NCI-H1105 treated with DMSO at 0.1 percent for 48 hours (cell line): ENCODE measurements at places on chromosomes 3 and 15.
A peak's percentile ranks its signal among the peaks of the same experiment; 100 is the strongest.

GRCh38 chr15:31108836-31109235 is 7.3 kb upstream of the TRPM1 start:
- DNase-seq: no peak

DNA sequence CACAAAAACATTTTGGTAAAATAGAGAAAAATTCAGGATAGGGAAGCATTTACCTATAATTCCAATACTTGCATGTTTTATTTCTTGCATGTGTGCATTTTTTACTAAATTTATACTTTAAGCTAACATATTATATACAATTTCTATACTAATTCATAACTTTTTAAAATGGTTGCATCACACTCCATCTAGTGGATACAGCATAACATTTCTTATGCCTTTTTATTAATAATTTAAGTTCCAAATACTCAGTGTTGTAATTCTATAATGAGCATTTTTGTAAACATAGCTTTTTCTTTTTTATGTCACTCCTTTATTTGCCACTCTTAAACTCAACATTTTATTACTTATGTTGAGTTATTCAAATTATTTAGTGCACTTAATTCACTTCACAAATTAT is 477.7 kb downstream of the ZBBX start:
- DNase-seq: no peak

DNA sequence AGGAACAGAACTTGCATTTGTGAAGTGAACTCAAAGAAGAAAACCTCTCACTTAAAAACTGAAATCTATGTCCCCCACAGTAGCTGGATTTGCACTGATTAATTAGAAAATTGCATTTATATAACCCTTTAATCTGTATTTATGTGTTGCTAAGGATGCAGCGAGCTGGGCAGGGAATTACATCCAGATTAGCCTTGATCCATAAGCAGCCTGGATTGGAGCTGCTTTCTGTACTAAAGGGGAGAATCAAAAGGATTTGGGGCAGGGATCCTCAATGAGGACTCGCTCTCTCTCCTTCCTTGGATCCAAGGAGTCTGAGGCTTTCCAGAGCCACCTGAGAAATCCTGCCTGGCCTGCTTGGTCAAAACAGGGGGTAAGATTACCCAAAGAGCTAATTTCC is 125.9 kb downstream of the TLE3 start:
- no peak for DNase-seq

- no peak for DNase-seq
Measured at GRCh38 chr3:170709046-170709445, 123.2 kb upstream of the SLC7A14 start.

GRCh38 chr3:21393683-21394311 is 357.2 kb downstream of the ZNF385D start:
- DNase-seq: no peak

GRCh38 chr3:38453075-38453912 is at the start of gene ACVR2B:
Gene ACVR2B (plus strand): TSS chr3:38453890. CDS start chr3:38454323, 433 bp downstream.
- peak; percentile 78 for DNase-seq

DNA sequence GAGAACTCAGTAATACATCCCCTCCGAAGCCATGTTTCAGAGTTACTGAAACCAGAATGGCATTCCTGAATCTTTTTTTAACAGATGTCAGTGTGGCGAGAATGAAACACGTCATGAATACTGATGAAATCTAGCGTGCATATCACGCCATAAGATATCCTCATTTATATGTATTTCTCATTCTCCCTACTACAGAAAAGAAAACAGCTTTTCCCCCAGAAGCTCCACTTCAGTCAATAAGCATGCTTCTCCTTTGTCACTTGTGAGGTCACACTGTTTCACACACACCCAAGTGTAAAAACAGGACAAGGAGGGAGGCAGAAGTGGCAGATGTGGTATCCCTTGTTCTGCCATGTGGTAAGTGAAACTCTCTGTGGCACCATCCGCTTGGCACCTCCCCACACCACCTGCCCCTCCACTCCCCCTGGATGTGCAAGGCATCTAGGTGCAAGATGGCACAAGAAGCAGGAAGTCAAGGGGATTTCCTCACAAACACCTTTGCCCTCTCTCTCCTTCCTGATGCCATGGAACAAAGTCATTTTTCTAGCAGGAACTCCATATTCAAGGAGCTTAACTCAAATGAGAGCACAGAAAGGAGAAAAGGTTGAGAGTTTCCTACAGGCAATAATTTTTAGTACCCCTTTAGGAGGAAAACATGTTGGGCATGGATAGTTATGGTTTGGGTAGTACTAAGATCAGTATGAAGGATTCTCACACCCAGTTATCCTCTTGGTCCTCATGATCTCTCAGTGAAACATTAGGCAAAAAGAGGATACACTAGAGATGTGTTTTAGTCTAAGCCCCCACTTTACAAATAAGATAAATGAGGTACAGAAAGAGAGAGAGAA is 47.5 kb upstream of the FRMD4B start:
- no peak for DNase-seq

DNA sequence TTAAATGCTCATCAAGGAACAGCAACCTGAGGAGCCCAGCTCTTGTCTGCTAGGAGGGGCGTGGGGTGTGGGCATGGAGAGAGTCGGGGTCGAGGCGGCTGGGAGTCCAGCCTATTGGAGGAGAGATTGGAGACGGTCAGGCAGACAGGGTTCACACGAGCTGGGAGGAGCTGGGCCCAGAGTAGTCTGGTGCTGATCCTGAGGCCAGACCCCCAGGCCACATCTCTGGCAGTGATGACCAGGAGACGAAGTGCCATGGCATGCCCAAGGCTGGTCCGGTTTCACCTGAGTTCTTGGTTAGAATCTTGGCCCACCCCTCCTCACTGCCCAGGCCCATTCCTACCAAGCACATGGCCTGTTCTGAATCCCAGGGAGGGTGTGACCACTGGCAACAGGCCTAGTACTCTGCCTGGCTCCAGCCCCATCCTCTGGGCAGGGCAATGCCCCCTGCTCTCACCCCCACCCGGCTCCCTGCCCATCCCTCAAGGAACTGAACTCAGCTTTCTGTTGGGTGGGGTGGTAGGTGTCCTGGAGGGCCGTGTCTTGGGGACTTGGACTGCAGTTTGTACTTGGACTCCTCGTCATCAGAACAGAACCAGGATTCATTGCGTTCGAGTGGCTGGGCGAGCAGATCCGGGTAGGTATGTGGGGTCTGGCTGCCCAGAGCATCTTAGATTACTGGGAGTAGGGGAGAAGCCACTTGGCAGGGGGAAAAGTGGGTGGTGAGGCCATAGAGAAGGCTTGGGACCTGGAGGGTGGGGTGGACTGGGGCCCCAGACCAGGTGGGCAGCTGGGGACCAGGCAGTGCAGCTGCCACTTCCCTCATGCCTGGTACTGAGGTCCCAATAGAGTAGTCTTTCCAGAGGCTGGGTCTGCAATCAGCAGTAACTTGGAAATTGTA is 20.8 kb downstream of the SLC28A1 start:
- no peak for DNase-seq

- DNase-seq: peak; percentile 24
Measured at GRCh38 chr3:48400824-48401433, 28.9 kb downstream of the FBXW12 start.

GRCh38 chr3:195258449-195259153 is 12.4 kb downstream of the XXYLT1 start:
- no peak for DNase-seq

DNA sequence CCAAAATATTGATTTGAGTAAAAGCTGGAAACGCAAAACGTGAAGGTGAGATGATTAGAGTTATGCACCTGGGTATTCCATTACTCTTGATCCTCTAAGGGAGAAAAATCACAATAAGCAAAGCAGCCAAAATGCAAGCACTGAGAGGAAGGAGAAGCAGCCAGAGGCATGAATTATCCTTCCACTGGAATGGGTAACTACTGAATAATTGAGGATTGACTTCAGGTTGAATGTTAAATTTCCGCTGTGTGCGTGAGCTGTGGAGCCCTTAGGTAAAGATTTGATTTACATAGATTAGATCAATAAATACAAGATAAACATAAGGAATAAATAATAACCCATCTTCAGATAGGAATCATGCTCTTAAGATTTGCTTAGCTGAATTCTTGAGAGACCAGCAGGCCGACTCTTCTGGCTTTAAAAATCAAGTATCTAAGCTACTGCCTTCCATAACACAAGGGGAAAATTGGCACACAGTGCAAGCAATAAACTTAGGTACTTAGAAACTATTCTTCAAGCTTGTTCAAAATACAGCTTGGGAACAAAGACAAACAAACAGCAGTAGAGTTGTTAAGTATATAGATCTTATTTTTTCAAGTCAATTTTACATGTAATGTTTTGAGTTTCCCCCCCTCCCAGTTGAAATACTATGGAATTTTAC is 1459.5 kb downstream of the ZPLD1 start:
- peak; percentile 14 for DNase-seq

DNA sequence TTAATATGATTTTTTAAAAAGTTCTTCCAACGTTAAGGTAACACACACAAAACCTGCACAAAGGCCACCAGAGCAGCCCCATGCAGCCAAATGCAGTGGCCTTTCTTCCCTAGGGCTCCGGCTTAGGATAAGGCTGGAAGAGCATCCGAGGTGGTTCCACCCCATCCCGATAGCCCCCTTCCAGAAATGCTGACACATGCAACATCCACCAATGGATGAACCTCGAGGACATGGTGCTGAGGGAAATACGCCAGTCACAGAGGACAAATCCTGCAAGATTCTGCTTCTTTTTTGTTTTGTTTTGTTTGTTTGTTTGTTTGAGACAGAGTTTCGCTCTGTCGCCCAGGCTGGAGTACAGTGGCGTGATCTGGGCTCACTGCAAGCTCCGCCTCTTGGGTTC is 199.3 kb upstream of the NSMCE3 start:
- no peak for DNase-seq

GRCh38 chr3:55622733-55623132 is 135.6 kb upstream of the WNT5A start:
- DNase-seq: no peak

GRCh38 chr15:74589826-74590225 is 25.8 kb upstream of the CLK3 start:
- no peak for DNase-seq

DNA sequence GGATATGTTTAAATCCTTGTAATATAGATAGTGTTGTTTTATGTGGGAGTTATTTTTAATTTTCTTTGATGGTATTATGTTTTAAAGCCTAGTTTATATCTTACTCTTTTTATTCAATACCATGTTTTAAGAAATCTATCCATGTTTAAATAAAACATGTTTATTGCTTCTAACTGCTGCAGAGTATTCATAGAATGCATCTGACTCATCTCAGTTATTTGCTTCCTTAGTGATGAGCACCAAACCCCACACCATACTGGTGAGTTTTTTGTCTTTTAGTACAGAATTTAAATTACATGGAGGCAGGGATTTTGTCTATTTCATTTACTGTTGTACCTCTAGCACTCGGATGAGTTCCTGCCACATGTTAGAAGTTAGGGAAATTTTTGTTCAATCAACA is 209.2 kb downstream of the NSUN3 start:
- DNase-seq: no peak

GRCh38 chr15:53462651-53463050 is 296.8 kb downstream of the WDR72 start:
- DNase-seq: no peak

- no peak for DNase-seq
Measured at GRCh38 chr3:64163755-64164148, 61.5 kb downstream of the PRICKLE2 start.

GRCh38 chr15:95350908-95351307 is 979.6 kb upstream of the NR2F2 start:
- no peak for DNase-seq

DNA sequence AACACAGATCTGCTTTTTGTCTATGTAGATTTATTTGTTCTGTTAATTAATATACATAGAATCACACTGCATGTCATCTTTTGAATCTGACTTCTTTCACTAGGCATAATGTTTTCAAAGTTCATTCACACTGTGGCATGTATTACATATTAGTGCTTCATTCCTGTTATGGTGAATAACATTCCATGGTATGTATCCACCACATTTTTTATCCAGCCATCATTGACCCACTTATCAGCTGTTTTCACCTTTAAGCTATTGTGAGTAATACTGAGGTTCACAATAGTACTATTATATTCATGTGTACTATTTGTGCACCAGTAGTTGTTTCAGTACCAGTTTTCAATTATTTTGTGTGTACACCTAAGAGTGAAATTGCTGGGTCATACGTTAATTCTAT is 230.6 kb upstream of the CNTN3 start:
- no peak for DNase-seq

DNA sequence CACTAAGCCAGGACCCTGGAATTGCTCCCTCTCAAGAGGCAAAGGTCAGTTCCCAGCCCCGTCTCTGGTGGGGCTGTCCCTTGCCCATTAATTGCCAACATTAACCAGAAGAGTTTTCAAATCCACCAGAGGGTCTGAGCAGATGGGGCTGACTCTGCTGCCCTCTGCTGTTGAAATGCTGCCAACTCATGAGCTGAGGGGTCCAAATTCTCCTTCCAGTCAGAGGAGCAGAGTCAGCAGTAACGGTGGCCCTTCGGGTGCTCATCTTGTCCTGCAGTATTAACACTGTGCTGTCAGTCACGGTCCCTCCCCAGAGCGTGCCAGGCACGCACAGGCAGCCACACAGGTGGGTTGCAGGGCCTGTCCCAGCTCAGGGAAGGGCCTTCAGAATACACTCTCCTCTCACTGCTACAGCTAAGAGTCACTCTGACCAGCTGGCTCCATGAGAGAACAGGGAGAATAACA is 10.7 kb upstream of the SPTBN5 start:
- DNase-seq: peak; percentile 58

- DNase-seq: no peak
Measured at GRCh38 chr15:67083135-67083762, 17.8 kb downstream of the SMAD3 start.

- DNase-seq: no peak
Measured at GRCh38 chr3:49630784-49631183, 43.4 kb upstream of the APEH start.

GRCh38 chr3:33993631-33994030 is 195.2 kb downstream of the PDCD6IP start:
- DNase-seq: no peak

DNA sequence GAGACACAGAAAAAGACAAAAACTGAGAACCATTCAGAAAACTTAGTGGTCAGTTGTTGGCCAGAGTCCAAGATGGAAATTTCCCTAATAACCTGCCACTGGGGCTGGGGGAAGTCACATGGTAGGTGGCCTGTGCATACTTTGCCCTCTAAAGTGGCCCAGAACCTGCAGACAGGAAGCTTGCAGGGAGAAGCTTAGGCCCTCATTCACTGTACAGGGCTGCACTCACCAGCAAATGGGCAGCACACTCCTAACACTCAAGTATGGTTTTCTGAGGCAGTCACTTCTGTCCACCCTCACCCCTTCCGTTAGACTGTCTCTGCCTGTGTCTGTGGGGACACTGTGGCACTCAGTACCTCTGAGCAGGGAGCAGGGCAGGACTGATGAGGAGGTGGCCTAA is 14.5 kb upstream of the RNU6-1 start:
- no peak for DNase-seq

GRCh38 chr3:153093629-153094028 is 68.4 kb upstream of the RAP2B start:
- no peak for DNase-seq

DNA sequence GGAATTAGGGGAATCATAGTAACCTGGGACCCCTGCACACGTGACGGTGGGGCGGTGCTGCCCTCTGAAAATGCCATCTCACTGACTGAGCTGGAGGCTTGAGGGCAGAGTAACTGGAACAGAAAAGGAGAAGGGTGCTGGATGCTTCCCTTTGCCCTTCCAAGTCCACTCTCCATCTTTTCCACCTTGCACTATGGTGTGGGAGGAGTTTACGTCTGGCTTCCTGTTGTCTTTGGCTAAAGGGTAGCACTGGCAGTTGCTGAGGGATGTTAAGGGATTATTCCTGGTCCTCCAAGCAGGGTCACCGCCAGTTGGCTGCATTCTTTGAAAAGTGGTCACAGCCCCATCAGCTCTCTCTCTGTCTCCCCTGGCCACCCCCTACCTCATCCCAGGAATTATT is 129.4 kb upstream of the SNTN start:
- DNase-seq: no peak

GRCh38 chr3:169811631-169812331 is 889 bp upstream of the LRRIQ4 start:
- DNase-seq: peak; percentile 83
